ENCODE measurements at places on chromosomes 1 and 21. TPM values are rescaled to one million over a fixed set of nuclear protein-coding genes. Genes with fewer than 3 reads are reported as not detected.

Gene FCRL6
- not detected for total RNA-seq

Gene C1orf210
- total RNA-seq = not detected

Gene ATAD3C
- total RNA-seq = not detected

Gene ADGRL4
- total RNA-seq = not detected

Gene KCNE2
- total RNA-seq = not detected

Gene UBE2U
- not detected for total RNA-seq

Gene YTHDF2
- total RNA-seq = 53.6 TPM

Gene LRP8
- total RNA-seq = 45.8 TPM

Gene GBP6
- not detected for total RNA-seq

Gene DCDC2B
- not detected for total RNA-seq

Gene LRRC8C
- 14.7 TPM for total RNA-seq

Gene PRAMEF4
- total RNA-seq = not detected

Gene SIPA1L2
- total RNA-seq = 7.5 TPM

Gene ANKRD35
- total RNA-seq = not detected

Gene OLIG1
- not detected for total RNA-seq

Gene TFF3
- not detected for total RNA-seq

Gene CTSS
- 18.4 TPM for total RNA-seq

Gene A3GALT2
- not detected for total RNA-seq

Gene KDF1
- total RNA-seq = not detected

Gene NBPF9
- 15.7 TPM for total RNA-seq

Gene ITLN2
- total RNA-seq = 0.14 TPM

Gene LIPI
- total RNA-seq = not detected

Gene NBPF15
- total RNA-seq = 22.0 TPM

Gene URB1
- total RNA-seq = 12.1 TPM

Gene ANGPTL3
- not detected for total RNA-seq

Gene RGS8
- not detected for total RNA-seq

Gene MXRA8
- 0.15 TPM for total RNA-seq

Gene PLEKHN1
- total RNA-seq = 4.2 TPM

Gene PRMT6
- total RNA-seq = not detected

Gene LCE3A
- total RNA-seq = not detected

Gene PSMG1
- 80.7 TPM for total RNA-seq

Gene OPN3
- 55.6 TPM for total RNA-seq

Gene PLD5
- total RNA-seq = 2.1 TPM

Gene CCDC30
- total RNA-seq = 1.2 TPM

Gene SLC22A15
- total RNA-seq = 0.74 TPM

Gene ZNF669
- 3.0 TPM for total RNA-seq

Gene F11R
- total RNA-seq = 45.7 TPM

Gene RIMS3
- total RNA-seq = 1.2 TPM

Gene DDR2
- 0.68 TPM for total RNA-seq

Gene CCDC181
- 0.20 TPM for total RNA-seq

Gene LCK
- total RNA-seq = not detected

Gene CFHR5
- total RNA-seq = not detected

Gene RGS2
- total RNA-seq = 58.2 TPM

Gene FCAMR
- not detected for total RNA-seq

Gene IL19
- not detected for total RNA-seq

Gene GNG12
- 37.7 TPM for total RNA-seq
